Naive thymus-derived CD4-positive, alpha-beta T cell (primary cell): ENCODE measurements at places on chromosomes 12 and 14.

- no peaks in the 10 kb centered on the region for H3K36me3 ChIP-seq
- H3K27me3 ChIP-seq = no peaks in the 10 kb centered on the region
- DNase-seq = peak; percentile 63
- peak overlapping the region; percentile 83 for H3K27ac ChIP-seq
- peaks cover 38% of the 10 kb centered on the region for H3K4me1 ChIP-seq
- H3K4me3 ChIP-seq = peak overlapping the region; percentile 80
These were observed 4.1 kb downstream of the CLEC2D start for GRCh38 chr12:9673404-9674225.

DNA sequence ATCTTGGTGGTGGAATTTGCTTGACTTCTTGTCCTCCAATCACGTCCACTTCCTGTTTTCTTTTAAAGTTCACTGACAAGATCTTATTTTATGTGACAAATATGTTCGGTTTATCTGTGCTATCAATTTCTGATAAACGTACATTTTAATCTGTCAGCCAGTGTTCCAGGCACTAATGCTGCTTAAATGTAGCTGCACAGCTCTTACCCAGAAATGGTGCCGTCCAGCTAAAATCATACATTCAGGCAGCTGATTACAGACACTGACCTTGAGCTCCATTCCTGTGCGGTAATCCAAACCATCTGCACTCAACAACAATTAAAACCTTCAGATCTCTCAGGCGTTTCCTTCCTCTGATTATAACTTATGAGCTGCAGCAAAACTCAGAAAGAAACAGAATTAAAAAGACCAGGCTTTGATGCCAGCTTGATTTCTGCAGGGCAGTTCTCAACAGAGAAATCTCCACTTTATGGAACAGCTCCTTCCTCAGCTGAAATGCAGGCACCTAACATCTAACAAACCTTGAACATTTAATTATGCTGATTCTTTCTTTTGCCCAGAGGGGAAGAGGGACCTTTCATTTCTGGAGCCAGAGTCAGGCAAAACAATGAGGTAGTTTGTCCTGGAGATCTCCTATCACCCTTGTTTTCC is 26.4 kb upstream of the RASSF3 start:
- H3K4me3 ChIP-seq = peak overlapping the region; percentile 25
- H3K27ac ChIP-seq = peak overlapping the region; percentile 21
- no peaks in the 10 kb centered on the region for H3K36me3 ChIP-seq
- no peak for DNase-seq

DNA sequence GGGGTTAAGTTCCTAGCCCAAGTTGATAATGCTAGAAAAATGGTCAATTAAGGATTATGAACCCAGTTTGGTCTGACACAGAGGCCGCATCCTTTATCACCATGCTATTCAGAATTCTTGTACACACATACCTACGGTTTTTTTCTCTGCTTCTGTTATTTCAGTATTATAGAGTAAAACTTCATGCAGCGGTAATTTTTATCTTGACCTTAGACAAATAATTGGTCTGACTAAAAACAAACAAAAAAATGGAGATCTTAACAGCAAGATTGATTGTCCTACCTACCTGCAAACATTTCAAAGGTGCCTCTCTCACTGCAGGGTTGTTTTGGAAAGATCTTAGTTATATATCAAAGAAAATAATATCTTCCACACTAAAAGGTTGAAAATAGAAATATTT is 201.9 kb upstream of the PRICKLE1 start:
- no peak overlapping the region for H3K27ac ChIP-seq
- H3K4me1 ChIP-seq = no peaks in the 10 kb centered on the region
- H3K27me3 ChIP-seq = no peaks in the 10 kb centered on the region
- no peaks in the 10 kb centered on the region for H3K36me3 ChIP-seq

DNA sequence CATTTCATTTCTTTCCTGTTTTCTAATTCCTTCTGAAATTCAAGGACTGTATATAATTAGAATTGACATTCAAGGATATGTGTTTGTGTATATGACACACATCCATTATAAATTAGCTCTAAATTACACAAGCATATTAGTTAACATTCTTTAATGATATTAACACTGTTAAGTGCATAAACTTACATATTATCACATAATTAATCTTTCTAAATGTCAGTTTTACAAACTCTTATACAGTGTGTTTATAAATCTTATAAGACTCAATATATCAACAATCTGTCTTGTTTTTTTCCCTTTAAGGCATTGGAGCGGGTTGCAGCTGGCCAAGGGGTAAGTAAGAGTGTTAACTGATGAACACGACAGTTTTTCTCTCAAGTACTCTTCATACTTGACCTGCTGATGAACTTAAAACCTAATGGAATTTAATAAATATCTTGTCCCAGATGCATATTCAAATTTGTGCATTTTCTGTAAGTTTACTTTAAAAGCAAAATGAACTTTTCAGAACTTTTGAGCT is 76.1 kb downstream of the METTL25 start:
- H3K4me3 ChIP-seq = no peak overlapping the region
- no peaks in the 10 kb centered on the region for H3K27me3 ChIP-seq
- H3K27ac ChIP-seq = no peak overlapping the region
- peaks cover 6% of the 10 kb centered on the region for H3K36me3 ChIP-seq
- DNase-seq = no peak
- H3K4me1 ChIP-seq = no peaks in the 10 kb centered on the region
